CD4-positive, CD25-positive, alpha-beta regulatory T cell (primary cell): ENCODE measurements at places on chromosomes 16 and 17.

GRCh38 chr17:59362811-59363205 lies 31.4 kb downstream of the YPEL2 start:
- H3K4me1 ChIP-seq, result peaks cover 99% of the 10 kb centered on the region
- peaks cover 4% of the 10 kb centered on the region for H3K36me3 ChIP-seq
- no peaks in the 10 kb centered on the region for H3K27me3 ChIP-seq
- H3K27ac ChIP-seq, result peak overlapping the region; percentile 73
- H3K4me3 ChIP-seq, result peak overlapping the region; percentile 93

- DNase-seq, result no peak
- peaks cover 30% of the 10 kb centered on the region for H3K4me1 ChIP-seq
- H3K27me3 ChIP-seq, result no peaks in the 10 kb centered on the region
- no peaks in the 10 kb centered on the region for H3K36me3 ChIP-seq
- H3K27ac ChIP-seq, result no peak overlapping the region
- H3K4me3 ChIP-seq, result no peak overlapping the region
Observed at GRCh38 chr17:67248291-67248690, 3.3 kb upstream of the HELZ start.

GRCh38 chr16:67651847-67652246 lies 6.9 kb downstream of the CARMIL2 start:
- H3K4me1 ChIP-seq, result peaks cover 4% of the 10 kb centered on the region
- H3K4me3 ChIP-seq, result no peak overlapping the region

GRCh38 chr17:55500103-55500502 lies 11.1 kb downstream of the SMIM36 start:
- no peaks in the 10 kb centered on the region for H3K36me3 ChIP-seq
- H3K4me3 ChIP-seq, result no peak overlapping the region
- H3K27me3 ChIP-seq, result no peaks in the 10 kb centered on the region
- H3K4me1 ChIP-seq, result no peaks in the 10 kb centered on the region
- peak; percentile 9 for DNase-seq

DNA sequence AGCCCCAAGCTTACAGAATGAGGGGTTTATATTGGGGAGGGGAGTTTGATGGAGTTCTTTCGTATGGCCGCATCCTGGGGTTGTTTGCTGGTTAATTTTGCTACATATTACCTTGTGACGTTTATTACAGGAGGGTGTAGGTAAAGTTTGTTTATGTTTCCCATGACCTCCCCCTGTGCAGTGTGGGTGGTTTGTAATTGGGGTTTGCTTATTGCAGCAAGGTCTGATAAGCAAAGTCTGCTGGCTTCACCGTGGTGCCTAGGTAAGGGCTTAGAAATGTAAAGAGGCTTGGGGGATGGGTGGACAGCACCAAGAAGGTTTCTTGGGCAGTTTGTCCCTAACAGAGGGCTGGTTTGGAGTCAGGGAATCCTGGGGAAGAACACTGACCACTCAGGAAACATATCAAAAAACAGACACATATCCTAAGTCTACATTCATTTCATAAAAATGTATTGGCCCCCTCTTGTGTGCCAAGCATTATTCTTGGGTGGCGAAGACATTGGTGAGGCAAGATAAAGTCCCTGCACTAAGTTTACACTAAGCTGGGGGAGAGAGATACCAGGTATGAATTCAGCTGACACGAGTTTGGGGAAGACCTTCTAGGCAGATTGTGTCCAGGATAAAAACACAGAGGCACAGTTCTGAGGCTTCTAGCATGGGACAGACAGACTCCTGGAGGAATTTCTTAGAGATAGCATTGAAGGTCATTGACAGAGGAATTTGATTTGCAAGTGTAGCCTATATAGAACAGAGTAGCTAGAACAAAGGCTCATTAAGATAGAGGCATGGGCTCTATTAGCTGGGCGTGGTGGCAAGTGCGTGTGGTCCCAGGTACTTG lies 9.5 kb downstream of the ZNF764 start:
- no peak overlapping the region for H3K4me3 ChIP-seq
- no peak for DNase-seq
- H3K4me1 ChIP-seq, result peaks cover 27% of the 10 kb centered on the region
- peaks cover 5% of the 10 kb centered on the region for H3K36me3 ChIP-seq

DNA sequence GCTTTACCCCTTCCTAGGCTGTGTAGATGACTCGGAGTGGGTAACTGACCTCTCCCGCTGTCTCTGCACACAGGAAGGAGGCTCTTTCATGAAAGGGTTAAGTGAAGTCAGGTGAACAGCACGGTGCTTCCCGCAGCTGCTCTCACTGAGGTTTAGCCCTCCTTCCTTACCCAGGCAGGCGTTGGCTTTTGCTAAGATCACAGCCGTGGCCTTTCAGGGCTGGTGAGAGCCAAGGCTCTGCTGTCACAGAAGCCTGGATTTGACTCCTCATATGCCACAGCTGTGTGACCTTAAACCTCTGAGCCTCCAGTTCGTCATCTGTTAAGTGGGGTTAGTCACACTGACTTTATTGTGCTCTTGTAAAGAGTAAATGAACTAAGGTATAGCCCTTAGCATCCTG lies 90.9 kb upstream of the PLCG2 start:
- DNase-seq, result no peak
- no peaks in the 10 kb centered on the region for H3K4me1 ChIP-seq
- no peak overlapping the region for H3K4me3 ChIP-seq
- H3K27me3 ChIP-seq, result no peaks in the 10 kb centered on the region

- no peaks in the 10 kb centered on the region for H3K4me1 ChIP-seq
- H3K27me3 ChIP-seq, result no peaks in the 10 kb centered on the region
- DNase-seq, result no peak
- no peak overlapping the region for H3K27ac ChIP-seq
- H3K36me3 ChIP-seq, result no peaks in the 10 kb centered on the region
- H3K4me3 ChIP-seq, result no peak overlapping the region
Observed at GRCh38 chr16:59295993-59296736, 562.0 kb upstream of the GOT2 start.

DNA sequence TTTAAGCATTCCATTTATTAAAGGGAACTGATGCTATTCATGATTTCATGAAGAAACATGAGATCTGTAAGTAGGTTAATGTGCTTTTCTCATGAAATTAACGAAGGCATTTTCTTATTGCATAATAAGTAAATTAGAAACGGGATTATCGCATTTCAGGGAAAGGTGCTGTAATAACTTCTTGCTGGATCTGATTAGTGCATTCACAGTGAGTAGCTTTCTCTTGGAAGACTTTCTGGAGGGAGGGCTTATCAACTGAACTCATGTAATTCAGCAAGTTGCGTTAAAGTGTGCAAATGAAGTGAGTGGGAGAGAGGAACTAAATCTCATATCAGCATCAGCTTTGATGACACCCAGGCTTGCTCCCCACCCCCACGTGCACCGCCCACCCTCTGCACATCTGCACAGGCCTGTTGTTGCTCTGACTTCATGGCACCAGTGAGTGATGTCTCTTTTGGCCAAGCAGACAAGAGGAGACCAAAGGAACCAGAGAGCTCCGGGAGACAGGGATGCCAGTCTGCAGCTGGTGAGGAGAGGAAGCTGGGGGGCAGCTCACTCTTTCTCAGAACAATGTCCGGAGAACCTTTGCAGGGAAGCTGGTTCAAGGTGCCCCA lies 26.3 kb upstream of the GAS7 start:
- no peak overlapping the region for H3K4me3 ChIP-seq
- no peak for DNase-seq
- H3K27ac ChIP-seq, result no peak overlapping the region
- no peaks in the 10 kb centered on the region for H3K36me3 ChIP-seq
- no peaks in the 10 kb centered on the region for H3K27me3 ChIP-seq

GRCh38 chr17:74424657-74425056 lies 7.2 kb upstream of the GPRC5C start:
- H3K36me3 ChIP-seq, result no peaks in the 10 kb centered on the region
- no peak overlapping the region for H3K4me3 ChIP-seq
- no peak overlapping the region for H3K27ac ChIP-seq
- H3K4me1 ChIP-seq, result no peaks in the 10 kb centered on the region
- DNase-seq, result no peak

GRCh38 chr17:3474212-3474611 lies 1.6 kb upstream of the ASPA start:
- no peaks in the 10 kb centered on the region for H3K4me1 ChIP-seq
- no peaks in the 10 kb centered on the region for H3K36me3 ChIP-seq
- DNase-seq, result no peak
- H3K27ac ChIP-seq, result no peak overlapping the region

- no peak for DNase-seq
- no peaks in the 10 kb centered on the region for H3K4me1 ChIP-seq
- H3K4me3 ChIP-seq, result no peak overlapping the region
- no peaks in the 10 kb centered on the region for H3K27me3 ChIP-seq
- no peak overlapping the region for H3K27ac ChIP-seq
Observed at GRCh38 chr16:85347213-85347591, 234.9 kb upstream of the CIBAR2 start.

DNA sequence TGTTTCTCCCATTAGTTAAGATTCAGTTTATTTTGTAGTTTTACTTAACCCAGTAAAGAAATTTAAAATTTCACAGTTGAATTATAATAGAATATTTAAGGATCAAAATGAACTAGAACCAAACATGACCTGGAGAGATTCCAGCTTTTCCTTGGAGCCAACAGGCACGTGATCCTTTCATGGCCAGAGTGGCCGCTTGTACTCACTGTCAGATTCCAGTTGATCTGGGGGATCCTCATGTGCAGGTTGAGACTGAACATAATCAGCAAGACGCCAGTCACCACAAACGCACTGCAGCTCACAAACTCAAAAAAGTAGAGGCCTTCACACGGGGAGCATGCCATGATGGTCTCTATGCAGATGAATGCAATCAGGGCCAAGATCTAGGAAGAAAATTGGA lies 31.7 kb downstream of the CMTM3 start:
- no peak overlapping the region for H3K27ac ChIP-seq
- no peaks in the 10 kb centered on the region for H3K36me3 ChIP-seq
- DNase-seq, result no peak
- no peaks in the 10 kb centered on the region for H3K27me3 ChIP-seq
- H3K4me1 ChIP-seq, result no peaks in the 10 kb centered on the region
- no peak overlapping the region for H3K4me3 ChIP-seq

GRCh38 chr16:71432906-71433305 lies 8.9 kb downstream of the TLE7 start:
- no peak overlapping the region for H3K4me3 ChIP-seq
- H3K36me3 ChIP-seq, result no peaks in the 10 kb centered on the region
- no peak overlapping the region for H3K27ac ChIP-seq
- H3K4me1 ChIP-seq, result no peaks in the 10 kb centered on the region
- peaks cover 3% of the 10 kb centered on the region for H3K27me3 ChIP-seq
- no peak for DNase-seq

- no peaks in the 10 kb centered on the region for H3K27me3 ChIP-seq
- no peaks in the 10 kb centered on the region for H3K36me3 ChIP-seq
- peaks cover 14% of the 10 kb centered on the region for H3K4me1 ChIP-seq
- no peak overlapping the region for H3K27ac ChIP-seq
Observed at GRCh38 chr16:56776562-56776961, 46.6 kb downstream of the NUP93 start.

- no peak overlapping the region for H3K27ac ChIP-seq
- no peaks in the 10 kb centered on the region for H3K27me3 ChIP-seq
- peaks cover 32% of the 10 kb centered on the region for H3K4me1 ChIP-seq
- DNase-seq, result no peak
- H3K4me3 ChIP-seq, result no peak overlapping the region
- H3K36me3 ChIP-seq, result peaks cover 59% of the 10 kb centered on the region
Observed at GRCh38 chr17:5422505-5422904, 2.5 kb downstream of the RPAIN start.

GRCh38 chr16:11781773-11782172 lies 15.3 kb downstream of the ZC3H7A start:
- peaks cover 34% of the 10 kb centered on the region for H3K36me3 ChIP-seq
- no peaks in the 10 kb centered on the region for H3K27me3 ChIP-seq
- H3K4me1 ChIP-seq, result peaks cover 62% of the 10 kb centered on the region
- H3K4me3 ChIP-seq, result peak overlapping the region; percentile 90
- DNase-seq, result no peak

DNA sequence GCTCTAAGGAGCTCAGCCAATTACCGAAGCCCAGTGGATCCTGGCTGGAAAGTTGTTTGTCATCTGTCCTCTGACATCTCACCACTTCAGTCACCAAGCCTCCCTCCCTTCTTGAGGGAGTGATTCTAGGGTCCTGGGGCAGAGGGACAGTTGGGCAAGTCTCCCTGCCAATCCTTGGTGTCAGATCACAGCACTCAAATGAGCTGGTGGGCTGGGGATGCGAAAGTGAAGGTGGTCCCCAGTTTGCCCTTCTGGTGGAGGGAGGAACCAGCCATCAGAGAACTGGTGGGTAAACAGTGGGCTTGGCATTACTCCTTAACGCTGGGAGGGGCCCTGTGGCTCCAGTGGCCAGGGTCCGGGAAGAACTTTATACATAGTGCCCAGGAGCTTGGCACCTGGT lies 4.4 kb upstream of the CALB2 start:
- H3K27me3 ChIP-seq, result no peaks in the 10 kb centered on the region
- H3K36me3 ChIP-seq, result no peaks in the 10 kb centered on the region
- no peak overlapping the region for H3K4me3 ChIP-seq
- DNase-seq, result no peak

- H3K36me3 ChIP-seq, result no peaks in the 10 kb centered on the region
- no peaks in the 10 kb centered on the region for H3K27me3 ChIP-seq
- DNase-seq, result no peak
- no peaks in the 10 kb centered on the region for H3K4me1 ChIP-seq
- H3K4me3 ChIP-seq, result no peak overlapping the region
- H3K27ac ChIP-seq, result no peak overlapping the region
Observed at GRCh38 chr17:61279476-61280145, 120.0 kb upstream of the TBX2 start.

GRCh38 chr17:49890077-49890821 lies 42.4 kb upstream of the TAC4 start:
- H3K4me1 ChIP-seq, result no peaks in the 10 kb centered on the region
- no peak overlapping the region for H3K27ac ChIP-seq
- DNase-seq, result no peak
- H3K4me3 ChIP-seq, result no peak overlapping the region

DNA sequence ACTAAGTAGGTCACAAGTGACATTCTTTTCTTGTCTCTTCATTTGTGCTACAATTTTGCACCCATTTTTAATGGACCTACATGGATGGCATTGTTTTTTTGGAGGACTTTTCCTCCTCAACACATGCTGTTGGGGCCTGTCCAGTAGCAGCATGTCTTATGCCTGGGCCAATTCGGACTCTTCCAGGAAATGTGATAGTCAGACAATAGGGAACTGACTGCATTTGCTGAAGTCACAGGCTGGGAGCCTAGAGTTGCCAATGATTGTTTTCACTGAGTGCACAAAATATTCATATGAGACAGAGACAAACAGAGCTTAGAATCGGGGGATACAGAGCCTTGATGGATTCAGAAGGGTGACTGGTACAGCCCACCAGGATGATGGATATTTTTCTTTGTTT lies 867.3 kb upstream of the GOT2 start:
- H3K36me3 ChIP-seq, result no peaks in the 10 kb centered on the region
- no peak overlapping the region for H3K27ac ChIP-seq
- H3K27me3 ChIP-seq, result no peaks in the 10 kb centered on the region
- H3K4me1 ChIP-seq, result no peaks in the 10 kb centered on the region
- DNase-seq, result no peak
- no peak overlapping the region for H3K4me3 ChIP-seq

- no peak within 1 kb of the TSS for H3K27ac ChIP-seq
- H3K36me3 ChIP-seq, result no peaks in the 10 kb centered on the region
- H3K4me1 ChIP-seq, result no peaks in the 10 kb centered on the region
- H3K27me3 ChIP-seq, result peaks cover 5% of the 10 kb centered on the region
- no peak within 1 kb of the TSS for H3K4me3 ChIP-seq
Observed at GRCh38 chr17:34254651-34255380, at the start of gene CCL2. Gene CCL2, plus strand, starts transcription at chr17:34255285. Its CDS starts 65 bp downstream, at chr17:34255350.

GRCh38 chr16:84419730-84420129 lies 51.4 kb downstream of the ATP2C2 start:
- H3K27ac ChIP-seq, result no peak overlapping the region
- H3K36me3 ChIP-seq, result no peaks in the 10 kb centered on the region
- H3K4me1 ChIP-seq, result no peaks in the 10 kb centered on the region
- no peak for DNase-seq
